ENCODE measurements at places on chromosomes 3 and 15.

DNA sequence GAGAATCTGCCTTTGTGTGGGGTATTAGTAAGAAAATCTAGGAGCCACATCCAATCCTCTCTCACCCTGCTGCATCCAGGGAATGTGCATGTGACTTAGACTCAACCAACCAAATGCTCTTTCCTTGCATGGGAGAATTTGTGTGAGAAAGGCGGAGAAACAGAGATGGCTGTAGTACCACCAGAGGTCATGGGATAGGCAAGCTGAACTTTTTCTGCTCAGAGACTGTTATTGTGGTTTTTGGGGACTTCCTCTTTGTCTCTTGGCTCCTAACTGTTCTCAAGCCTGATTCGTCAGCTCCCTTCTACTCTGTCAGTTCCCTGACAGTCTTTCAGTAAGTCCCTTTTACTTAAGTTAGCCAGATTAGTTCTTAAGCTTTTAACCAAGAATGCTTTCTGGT is 2.6 kb upstream of the ZSCAN2 start:
- DNase-seq: no peak

GRCh38 chr3:52650439-52650838 is 35.3 kb downstream of the PBRM1 start:
- DNase-seq: no peak

GRCh38 chr3:57434041-57434440 is 110.1 kb downstream of the DNAH12 start:
- no peak for DNase-seq

DNA sequence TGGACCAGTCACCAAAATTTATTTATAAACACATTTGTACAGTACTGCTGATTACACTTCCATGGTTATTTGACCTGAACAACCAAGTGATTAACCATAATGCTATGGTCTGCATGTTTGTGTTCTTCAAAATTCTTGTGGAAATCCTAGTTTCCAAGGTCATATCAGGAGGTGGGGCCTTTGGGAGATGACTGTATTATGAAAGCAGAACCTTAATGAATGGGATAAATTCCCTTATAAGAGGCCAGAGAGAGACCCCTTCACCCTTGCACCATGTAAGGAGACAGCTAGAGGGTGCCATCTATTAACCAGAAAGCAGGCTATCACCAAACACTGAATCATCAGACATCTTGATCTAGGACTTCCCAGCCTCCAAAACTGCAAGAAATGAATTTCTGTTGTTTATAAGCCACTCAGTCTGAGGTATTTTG is 1.9 kb downstream of the SCAPER start:
- no peak for DNase-seq

DNA sequence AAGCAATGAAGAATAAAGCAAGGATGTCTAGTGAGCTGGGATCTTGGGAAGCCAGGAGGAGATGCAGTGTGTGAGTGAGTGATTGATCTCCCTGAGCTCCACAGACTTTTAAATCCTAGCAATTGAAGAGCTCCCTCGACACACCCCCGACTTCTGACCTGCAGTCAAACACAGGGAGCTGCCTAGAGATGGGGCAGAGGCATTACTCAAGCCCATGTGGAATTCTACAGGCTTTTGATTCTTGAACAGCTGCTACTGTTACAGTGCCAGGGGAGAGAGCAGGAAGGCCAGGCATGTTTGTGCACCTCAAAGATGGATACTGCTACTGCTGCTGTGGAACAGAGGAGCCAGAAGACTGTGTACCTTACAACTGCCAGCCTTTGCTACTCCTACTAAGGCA is 1403.1 kb upstream of the ALCAM start:
- no peak for DNase-seq
